ENCODE measurements at places on chromosomes 1 and 21. TPM values are rescaled to one million over a fixed set of nuclear protein-coding genes. Genes with fewer than 3 reads are reported as not detected.

CRNN gene
- not detected for total RNA-seq

CRYBG2 gene
- total RNA-seq, result 3.0 TPM

PIK3CD gene
- total RNA-seq, result 37.1 TPM

B3GALT2 gene
- total RNA-seq, result not detected

HES2 gene
- total RNA-seq, result not detected

GLUL gene
- total RNA-seq, result not detected

PLA2G4A gene
- total RNA-seq, result not detected

IRF6 gene
- total RNA-seq, result not detected

All from OCI-LY7 (cell line).